Kidney (tissue), 22 donors: ENCODE measurements at places on chromosomes 2 and 18. TPM values are rescaled to one million over a fixed set of nuclear protein-coding genes. Genes with fewer than 3 reads are reported as not detected.

CRYBA2 gene
- polyA plus RNA-seq: not detected

DNA sequence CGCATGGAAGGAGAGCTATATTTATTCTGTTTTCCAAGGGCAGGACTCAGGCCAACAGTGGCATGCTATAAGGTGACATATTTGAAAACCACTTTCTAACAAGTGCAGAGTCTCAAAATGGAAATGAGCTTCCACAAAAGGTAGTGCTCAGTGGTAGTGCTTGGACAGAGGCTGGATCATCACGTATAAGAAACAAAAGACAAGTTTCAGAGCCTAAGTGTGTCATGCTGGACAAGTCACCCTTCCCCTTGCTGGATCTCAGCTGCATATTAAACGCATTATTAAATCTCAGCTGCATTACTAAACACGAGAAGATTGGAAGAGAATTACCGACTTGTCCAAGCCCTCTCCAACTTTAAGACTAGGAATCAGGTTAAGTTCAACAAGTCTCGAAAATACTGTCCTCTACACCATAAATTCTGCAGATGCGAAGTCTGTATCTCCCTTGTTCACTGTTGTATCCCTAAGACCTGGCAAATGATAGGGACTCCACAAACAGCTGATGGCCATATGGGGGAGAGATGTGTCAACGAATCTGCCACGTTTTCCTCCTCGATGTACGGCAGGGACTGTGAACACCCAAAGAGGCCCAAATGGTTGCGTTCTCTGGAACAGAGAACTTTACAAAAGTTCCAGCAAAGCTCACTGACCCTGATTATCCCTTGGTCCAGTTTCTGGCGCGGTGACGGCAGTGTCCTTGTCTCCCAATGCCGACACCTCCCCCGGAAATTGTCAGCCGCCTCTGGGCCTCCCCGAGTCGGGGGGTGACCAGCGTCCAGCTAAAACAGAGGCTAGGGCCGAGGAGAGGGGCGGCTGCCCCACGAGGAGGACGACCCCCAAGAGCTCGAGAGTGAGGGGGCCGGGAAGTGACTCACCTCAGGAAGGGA is 611 bp downstream of the NOL10 start:
- DNase-seq: no peak

TCF23 gene
- not detected for polyA plus RNA-seq

PRSS56 gene
- polyA plus RNA-seq: not detected

DNA sequence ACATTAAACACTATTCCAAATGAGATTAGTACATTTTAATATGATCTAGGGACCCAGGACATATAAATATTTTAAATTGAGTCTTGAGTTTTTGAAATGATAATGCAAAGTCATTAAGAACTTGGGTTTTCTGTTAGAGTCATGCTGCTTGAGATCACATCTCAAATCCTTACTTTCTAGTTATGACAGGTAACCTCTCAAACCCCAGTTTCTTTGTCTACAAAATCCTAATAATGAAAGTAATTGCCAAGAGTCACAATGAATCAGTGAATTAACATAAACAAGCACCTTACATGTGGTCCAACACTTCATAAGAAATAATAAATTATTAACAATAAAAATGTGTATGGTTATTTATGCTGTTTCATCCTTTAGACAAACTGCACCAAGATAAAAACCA is 607.6 kb downstream of the LRP1B start:
- DNase-seq: no peak

IL1R2 gene
- 11.2 TPM for polyA plus RNA-seq

TIA1 gene
- polyA plus RNA-seq: 39.4 TPM

SMYD1 gene
- polyA plus RNA-seq: not detected

DNA sequence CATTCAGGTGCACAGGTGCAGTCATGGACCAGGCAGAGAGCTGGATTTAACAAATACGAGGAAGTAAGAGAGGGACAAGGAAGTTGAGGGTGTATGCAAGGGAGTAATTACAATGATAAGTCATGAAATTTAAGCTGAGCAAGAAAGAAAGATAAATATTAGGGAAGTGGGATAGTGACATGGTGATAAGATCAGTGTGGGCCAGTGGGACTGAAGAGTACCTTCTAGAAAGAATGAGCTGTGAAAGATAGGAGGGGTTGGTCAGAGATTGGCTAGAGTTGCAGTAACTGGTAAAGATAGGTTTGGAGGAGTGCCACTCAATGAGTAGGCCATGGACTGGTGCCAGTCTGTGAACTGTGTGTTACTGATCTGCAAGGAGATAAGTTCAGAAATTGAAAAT is 200.8 kb upstream of the SIX3 start:
- no peak for DNase-seq

DNA sequence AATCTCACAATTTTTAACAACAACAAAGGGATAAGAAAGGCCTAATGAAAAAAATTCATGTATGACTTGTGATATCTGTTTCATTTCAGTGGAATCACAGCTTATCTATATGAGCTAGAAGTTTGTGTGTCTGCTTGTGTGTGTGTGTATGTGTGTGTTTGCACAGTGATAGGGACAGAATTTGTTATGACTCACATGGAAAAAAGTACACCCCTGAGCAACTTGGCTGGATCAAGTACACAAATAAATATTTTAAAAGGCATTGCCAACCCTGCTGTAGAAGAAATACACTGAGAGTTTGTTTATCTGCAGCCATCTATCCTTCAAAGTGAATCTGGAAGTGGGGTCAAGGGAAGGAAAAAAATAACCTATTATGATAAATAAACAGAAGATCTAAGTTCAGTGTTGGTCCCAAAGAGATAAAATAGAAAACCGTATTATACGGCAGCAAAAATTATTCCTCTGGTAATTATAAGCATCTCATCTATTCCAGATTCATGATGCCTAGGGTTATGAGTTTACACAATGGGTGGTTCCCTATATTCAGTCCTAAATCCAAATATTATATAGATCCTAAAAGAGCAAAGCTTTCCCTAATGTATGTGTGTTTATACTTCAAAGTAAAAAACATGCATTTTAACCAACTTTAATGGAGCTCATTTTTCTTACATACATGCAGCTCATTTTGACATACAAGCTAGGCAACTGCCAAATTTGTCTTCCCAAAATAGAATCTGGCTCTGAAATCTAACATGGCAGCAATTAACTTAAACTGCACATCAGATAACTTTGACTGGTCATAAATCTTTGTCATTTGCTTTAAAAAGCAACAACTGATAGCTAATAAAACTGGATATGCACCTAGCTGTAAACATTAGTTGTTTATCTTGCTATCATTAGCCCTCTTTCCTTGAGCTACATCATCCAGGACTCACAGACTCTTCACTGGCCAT is 420.6 kb downstream of the IRS1 start:
- peak; percentile 46 for DNase-seq

RAB6C gene
- polyA plus RNA-seq: 0.17 TPM

GRCh38 chr2:99183025-99183424 is 2.0 kb downstream of the MRPL30 start:
- DNase-seq: no peak

TNFRSF11A gene
- 0.39 TPM for polyA plus RNA-seq

- no peak for DNase-seq
Measured at GRCh38 chr18:25597476-25597875, 245.5 kb upstream of the ZNF521 start.

CCDC121 gene
- polyA plus RNA-seq: 4.2 TPM

DNA sequence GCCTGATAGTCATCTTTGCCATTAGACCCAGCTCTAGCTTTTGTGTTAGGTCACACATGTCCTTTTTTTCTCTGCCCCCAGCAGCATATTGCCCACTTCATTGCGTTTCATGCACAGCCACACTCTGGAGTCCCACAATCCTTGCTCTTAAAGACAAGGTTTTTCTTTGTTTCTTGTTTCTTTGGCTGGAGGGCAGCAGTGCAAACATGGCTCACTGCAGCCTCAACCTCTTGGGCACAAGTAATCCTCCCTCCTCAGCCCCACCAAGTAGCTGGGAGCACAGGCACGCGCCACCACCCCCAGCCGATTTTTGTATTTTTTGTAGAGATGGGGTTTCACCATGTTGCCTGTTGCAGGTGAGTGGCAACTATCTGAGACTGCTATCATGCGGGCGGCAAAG is 16.9 kb upstream of the PAPOLG start:
- DNase-seq: no peak

C2orf80 gene
- polyA plus RNA-seq: not detected

DNA sequence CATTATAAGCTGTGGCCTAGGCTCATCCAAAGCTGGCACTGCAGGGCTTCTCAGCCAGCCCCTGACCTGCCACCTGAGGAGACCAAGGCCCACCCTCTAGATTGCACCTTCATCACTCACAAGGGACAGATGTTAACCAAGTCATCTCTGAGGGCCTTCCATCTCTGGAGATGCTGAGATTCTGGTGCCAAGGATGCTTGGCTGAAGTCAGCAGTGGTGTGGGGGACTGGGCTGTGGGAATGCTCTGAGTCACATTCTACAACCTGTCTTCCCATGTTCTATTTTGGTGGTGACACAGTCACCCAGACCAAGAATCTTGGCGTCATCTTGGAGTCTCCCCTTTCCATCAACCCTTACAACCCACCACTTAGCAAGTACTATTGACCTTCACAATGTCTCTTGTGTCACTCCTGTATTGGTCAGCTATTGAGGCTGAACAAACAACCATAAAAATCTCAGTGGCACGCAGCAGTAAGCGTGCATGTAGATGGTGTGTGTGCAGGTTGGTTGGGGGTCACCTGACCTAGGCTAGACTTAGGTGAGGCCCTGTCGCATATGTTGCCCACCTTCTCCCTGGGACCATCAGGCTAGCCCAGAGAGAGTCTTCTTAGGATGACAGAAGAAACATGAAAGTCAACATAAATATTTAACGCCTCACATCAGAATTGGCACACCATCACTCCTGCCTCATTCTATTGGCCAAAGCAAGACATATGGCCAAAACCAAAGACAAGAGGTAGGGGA is 135.0 kb downstream of the SMAD7 start:
- no peak for DNase-seq

TNFAIP6 gene
- 0.28 TPM for polyA plus RNA-seq

DNA sequence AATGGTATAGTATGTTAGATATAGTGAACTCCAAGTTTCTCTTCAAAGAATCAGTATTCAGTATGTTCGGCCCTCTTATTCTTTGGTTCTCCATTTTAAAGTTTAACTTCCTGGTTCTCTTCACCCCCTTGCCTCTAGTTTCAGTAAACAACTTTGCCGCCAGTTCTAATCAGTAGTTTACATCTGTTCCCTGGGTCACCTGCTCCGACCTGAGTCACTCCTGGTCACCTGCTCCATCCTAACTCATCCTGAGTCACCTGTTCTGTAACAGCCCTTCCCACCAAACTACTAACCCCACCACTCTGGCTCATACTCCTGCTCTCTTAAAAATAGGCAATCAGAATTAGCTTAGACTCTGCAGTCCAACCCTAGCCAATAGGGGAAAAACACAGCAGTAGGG is 23.7 kb upstream of the TEX51 start:
- no peak for DNase-seq

DNA sequence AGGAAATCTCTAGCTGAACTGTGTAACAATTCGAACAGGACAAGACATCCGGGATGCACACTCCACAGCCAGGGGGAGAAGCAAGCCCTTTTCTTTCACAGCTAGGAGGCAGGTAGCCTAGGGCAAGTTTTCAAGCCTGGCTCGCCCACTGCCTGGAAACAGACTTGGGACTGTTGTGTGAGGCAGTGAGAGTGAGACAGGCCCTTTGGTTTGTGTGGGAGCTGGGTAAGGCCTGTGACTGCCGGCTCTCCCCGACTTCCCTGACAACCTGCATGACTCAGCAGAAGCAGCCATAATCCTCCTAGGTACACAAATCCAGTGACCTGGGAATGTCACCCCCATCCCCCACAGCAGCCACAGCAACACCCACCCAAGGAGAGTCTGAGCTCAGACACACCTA is 179.7 kb downstream of the WDPCP start:
- no peak for DNase-seq

DNA sequence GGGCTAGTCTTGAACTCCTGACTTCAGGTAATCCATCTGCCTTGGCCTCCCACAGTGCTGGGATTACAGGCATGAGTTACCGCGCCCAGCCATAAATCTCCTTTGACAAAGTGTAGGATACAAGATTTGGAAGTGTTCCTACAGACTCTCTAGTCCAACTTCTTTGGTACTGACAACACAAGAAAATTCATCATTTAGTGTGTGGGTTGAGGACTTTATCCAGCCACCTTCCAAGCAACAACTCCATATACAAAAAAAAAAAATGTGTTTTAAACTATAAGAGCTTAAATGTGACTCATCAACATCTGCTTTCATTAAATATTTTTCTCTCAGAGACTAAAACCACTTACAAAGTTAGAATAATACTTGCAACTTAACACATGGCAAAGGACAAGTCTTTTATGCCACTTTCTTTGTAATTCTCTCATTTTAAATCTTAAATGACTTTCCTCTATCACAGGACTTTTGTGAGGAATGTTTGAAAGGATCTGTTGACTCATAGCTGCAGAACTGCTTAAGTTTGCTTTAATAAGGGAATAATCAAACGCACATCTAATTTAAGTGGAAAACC is 46.2 kb upstream of the ITGAV start:
- DNase-seq: no peak

- DNase-seq: no peak
Measured at GRCh38 chr18:8153887-8154583, 455.2 kb upstream of the RAB12 start.

DNA sequence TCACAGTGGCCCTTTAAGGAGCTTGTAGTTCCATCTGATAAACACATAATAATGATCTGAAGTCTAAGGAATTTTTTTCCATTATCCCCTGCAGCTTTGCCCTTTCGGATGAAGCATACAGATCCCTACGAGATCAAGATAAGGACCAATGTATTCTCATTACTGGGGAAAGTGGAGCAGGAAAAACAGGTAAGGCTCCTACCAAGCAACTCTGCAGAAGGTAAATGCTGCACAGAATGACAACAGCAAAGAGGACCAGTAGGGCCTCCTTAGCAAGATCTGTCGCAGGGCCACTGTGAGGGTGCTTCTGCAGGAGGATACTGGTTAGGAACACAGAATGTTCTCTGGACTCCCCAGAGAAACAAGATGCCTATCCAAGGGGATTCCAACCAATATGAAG is 84.6 kb downstream of the MYO1B start:
- no peak for DNase-seq

DNA sequence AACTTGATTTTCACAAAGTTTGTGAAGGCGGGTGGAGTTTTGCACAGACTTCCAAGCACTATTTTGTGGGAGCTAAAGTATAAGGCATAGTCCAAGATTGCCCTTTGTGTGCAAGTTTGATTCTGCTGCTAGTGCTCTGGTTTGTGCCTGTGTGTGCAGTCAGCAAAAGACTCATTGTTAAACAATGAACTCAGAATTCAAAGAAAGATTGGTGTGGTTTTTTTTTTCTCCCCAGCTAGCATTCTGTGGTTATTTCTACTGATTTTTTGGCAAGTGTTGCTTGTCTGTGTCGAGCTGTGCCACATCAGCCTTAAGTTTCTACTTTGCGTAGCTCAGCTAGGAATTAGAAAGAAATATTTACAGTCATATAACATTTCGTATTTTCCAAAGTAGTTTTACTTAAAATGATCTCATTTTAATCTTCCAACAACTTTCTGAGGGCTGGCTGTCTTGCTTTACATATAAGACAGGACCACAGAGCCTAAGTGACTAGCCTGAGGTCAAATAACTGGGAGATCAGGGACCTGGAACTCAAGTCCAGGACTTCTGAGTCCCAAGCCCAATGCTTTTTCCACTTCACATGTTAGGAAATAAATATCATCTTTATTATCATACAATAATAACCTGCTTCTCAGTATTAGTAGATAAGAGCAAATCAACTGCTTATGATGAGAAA is 69.8 kb downstream of the BABAM2 start:
- no peak for DNase-seq

MC2R gene
- polyA plus RNA-seq: not detected
